Kasumi-1 (cell line): ENCODE measurements at places on chromosomes 1 and 21.

GRCh38 chr1:95034506-95034905, 38.2 kb downstream of the ALG14 start:
- DNase-seq: no peak

DNA sequence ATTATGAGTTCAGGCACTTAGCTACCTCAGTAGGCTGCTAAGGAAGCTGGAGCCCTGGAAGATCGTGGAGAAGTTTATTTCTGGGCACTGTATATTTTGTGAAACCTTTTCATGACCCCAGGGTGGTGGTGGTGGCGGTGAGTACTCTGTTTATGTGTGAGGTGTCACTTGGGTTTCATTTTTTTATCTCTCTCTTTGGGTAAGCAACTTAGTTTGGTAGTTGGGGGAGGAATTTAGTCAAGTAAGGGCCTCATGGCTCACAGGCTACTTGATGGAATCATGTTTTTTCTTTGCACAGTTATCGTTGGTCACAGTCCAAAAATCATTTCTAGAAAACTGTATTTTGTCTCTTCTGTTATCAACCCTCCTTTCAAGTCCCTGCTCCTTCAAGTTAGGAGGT, 33.9 kb downstream of the C1orf141 start:
- DNase-seq: no peak

DNA sequence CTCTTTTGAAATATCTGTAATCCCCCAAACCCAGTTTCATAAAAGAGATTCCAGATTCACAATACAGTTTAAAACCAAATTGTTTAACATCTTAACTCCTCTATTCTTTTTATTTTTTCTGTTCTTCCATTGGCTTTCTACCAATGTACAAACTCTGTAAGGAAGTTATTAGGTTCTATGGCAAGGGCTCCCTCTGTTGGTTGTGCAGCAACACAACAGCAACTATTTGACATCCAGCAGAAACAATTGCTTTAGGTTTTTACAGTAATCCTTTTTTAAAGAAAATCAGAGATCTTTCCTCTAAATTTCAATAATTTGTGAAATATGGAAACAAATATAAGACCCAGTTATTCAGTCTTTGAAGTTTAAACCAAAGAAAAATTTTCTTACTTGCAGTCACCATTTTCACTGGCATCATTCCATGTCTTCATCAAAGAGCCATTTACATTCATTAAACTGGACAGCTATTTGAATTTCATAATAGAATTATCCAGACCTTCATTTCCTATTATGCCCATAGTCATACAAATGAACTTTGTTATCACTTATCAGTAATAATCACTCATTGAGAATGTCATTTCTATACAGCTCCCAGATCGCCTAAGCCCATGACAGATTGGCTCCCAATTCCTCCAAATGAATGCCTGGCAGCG, 46.5 kb upstream of the RNF11 start:
- DNase-seq: peak; percentile 75

- DNase-seq: no peak
Measured at GRCh38 chr21:27734146-27734545, 767.3 kb upstream of the ADAMTS5 start.

DNA sequence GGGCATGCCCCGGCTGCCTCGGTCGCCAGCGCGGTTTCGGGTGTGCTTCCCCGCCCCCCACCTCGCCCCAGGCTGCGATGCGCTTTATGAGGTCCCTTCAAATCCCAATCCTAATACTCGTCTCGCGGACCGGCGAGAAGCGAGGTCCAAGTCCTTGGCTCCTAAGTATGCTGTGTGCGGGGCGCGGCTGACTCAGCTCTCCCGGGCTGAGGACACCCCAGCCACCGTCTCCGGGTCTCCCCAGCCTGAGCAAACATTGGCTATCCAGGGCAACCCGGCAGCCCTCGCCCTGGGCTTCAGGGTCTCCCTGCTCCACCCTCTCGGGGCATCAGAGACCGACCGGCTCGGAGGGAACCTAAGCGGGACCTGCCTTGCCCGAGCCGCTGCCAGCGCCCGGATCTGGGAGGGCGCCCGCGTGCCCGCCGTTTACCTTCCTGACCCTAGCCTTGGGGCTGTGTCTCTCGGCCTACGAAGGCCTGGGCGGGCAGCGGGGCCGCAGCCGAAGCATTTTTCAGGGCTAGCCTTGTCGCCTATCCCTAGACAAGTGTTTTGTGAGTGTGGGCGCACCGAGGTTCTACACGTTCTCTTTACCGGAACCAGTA, 1.2 kb downstream of the ITPKB start:
- peak; percentile 45 for DNase-seq

DNA sequence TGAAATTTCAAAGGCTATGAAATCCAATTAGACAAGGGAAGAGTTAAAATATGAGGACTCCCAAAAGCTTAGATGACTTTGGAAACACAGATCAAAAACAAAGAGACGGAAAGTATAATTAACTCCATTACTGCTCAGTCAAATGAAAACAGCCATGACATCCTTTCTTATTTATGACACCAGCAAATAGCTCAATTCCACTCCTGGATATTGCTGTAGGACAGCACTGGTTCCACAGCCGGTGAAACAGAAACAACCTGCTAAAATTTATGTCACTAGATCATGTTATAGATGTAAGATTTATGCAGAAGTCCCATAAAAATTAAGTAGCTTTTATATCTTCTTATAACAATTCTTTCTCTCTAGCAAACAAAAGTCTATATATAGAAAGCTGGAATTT, 65.6 kb upstream of the RRP15 start:
- no peak for DNase-seq

- no peak for DNase-seq
Measured at GRCh38 chr1:74811436-74812179, 78.7 kb downstream of the TYW3 start.

- DNase-seq: no peak
Measured at GRCh38 chr1:18557621-18558465, 72.8 kb upstream of the PAX7 start.

- DNase-seq: no peak
Measured at GRCh38 chr1:109677459-109677858, 9.6 kb downstream of the GSTM2 start.

- DNase-seq: no peak
Measured at GRCh38 chr1:114290776-114291175, 137.1 kb upstream of the SYT6 start.

DNA sequence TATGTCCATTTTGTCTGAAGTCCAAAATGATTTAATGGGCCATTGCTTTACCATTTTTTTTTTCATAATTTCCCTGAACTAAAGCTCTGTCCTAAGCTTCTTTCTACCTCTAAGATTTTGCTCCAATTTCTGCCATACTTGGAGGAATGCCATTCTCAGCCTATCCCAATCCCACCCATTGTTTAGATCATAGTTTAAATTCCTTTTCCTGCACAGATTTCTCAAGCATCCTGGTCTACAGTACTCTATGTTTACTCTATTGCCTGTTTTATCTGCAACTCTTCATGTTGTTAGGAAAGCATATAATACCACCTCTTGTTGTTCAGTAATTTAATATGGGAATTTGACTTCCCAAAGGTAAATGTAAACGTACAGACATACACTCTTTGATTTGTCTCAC, 30.8 kb downstream of the ADAMTS1 start:
- no peak for DNase-seq

DNA sequence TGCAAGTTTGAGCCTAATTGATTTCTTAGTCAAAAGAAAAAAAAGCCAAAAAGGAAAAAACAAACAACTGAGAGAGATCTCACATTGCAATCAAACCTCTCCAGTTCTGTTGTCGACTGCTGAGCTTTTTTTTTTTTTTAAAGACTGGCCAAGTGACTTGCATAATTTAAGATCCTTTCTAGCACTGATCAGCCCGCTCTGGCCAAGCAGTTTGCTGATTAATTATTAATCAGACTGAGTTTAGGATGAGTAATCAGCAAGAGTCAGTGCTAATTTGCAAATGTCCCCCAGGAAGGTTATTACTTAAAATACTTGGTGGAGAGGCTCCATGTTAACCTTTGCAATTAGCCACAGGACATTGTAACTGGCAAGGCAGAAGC, 39.3 kb downstream of the HMGB4 start:
- no peak for DNase-seq

- DNase-seq: no peak
Measured at GRCh38 chr1:204132718-204133117, 19.1 kb downstream of the ETNK2 start.

DNA sequence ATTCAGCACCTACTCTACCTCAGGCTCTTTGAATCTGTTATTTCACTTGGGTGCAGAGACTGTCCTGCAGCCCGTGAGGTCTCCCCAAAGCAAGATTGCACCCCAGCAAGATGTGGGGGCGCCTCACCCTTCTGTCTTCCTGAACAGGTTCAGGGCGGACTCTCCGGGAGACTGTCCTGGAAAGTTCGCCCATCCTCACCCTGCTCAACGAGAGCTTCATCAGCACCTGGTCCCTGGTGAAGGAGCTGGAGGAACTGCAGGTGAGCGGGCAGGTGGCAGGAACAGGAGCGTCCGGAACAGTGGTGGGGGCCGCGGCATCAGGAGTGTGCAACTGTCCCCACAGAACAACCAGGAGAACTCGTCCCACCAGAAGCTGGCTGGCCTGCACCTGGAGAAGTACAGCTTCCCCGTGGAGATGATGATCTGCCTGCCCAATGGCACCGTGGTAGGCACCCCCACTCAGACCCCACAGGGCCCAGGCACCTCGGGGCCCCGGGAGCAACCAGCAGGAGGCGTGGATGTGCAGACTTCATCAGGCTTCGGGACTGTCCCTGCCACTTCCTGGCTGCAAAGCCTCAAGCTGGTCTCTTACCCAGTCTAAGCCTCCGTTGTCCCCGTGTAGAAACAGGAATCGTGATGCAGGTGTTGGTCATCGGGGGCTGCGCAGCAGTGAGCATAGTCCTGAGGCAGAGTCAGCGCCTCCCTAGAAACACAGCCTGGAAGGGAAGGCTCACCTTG, 5.9 kb upstream of the MTFR1L start:
- DNase-seq: no peak
